ENCODE measurements at places on chromosomes 4 and X.
A peak's percentile ranks its signal among the peaks of the same experiment; 100 is the strongest.

- no peak for DNase-seq
Observed at GRCh38 chrX:30990361-30990760, 81.5 kb downstream of the FTHL17 start.

- DNase-seq = no peak
Observed at GRCh38 chr4:87839592-87839946, 6.8 kb downstream of the MEPE start.

DNA sequence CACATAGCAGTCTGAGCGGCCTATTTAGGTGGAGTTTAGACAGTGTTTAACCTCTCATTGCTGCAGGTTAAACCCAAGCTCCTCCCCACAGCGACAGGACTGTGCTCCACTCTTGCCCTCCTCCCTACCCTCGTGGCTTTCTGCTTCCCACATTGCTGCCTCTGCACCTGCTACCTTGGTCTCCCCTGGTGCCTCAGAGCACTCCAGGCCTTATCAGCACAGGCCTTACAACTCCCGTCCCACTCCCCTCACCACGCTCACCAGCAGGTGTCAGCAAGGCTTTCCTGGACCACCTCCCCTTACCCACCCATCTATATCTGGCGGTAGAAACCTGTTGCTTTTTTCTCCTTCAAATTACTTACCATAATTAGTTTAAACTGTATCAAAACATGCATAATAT is 18.6 kb downstream of the HELT start:
- DNase-seq = no peak

GRCh38 chr4:8507196-8507570 is 66.6 kb downstream of the TRMT44 start:
- no peak for DNase-seq

- no peak for DNase-seq
Observed at GRCh38 chrX:2547736-2548135, 47.0 kb upstream of the DHRSX start.

- DNase-seq = no peak
Observed at GRCh38 chr4:153227469-153228075, 23.3 kb downstream of the TRIM2 start.

- no peak for DNase-seq
Observed at GRCh38 chrX:133188631-133189030, 29.5 kb downstream of the TFDP3 start.

DNA sequence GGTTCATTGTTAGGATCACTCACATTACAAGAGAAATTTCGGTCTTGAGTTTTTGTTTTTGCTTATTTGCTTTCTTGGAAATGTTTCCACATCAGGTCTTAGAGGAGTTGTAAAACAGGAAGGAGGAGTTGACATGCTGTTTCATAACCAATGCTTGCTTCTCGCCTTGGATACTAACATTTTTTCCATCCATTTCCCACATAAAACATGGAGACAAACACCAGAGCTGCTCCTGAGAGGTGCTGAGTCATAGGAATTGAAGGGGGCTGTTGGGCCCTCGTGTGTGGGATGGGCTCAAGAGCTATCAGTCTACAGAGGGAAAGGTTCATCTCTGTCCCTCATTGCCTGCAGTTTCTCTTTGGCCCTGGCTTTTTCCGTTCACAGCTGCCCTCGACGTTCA is 29.9 kb downstream of the TBL1X start:
- no peak for DNase-seq

DNA sequence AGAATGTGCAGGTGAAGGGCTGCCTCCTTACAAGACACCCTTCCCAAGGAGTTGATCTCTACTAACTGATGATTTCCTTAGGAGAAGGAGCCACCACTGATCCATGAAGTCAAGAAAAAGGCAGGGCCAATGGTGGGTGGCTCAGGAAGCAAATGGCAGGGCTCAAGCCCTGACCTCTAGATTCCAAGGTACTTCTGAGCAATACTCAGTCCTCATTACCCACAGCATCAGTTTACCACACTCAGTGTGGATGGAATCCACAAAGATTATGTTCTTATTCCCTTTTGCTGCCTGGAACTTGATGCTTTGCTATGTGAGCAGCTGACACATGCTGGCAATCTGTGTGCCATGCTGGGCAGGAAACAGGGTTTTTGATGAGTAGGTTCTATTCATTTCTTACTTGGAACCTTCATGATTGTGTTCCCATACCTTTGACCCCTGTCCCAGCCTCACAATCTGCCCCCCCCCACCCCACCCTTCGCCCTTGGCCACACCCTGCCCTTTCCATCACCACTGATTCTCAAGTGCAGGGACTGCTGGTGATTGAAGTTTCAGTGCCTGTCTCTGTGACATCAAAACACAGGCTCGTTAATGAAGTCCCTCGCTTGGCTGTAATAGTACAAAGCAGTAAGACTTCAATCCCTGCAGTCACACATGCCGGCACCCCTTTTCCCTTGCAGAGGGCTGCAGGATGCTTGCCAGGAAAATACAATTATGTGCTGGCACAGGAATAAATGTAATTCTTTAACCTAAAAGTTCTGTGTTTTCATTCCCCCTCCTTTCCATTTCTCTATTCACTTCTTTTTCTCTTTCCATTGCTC is 135.6 kb upstream of the GPC4 start:
- DNase-seq = no peak

- DNase-seq = no peak
Observed at GRCh38 chr4:3666263-3666662, 99.9 kb upstream of the ADRA2C start.

GRCh38 chr4:186710521-186711119 is 13.0 kb downstream of the FAT1 start:
- DNase-seq = no peak

GRCh38 chr4:32499171-32499570 is 1779.0 kb downstream of the PCDH7 start:
- no peak for DNase-seq

- DNase-seq = no peak
Observed at GRCh38 chr4:142238589-142238988, 602.2 kb downstream of the IL15 start.

DNA sequence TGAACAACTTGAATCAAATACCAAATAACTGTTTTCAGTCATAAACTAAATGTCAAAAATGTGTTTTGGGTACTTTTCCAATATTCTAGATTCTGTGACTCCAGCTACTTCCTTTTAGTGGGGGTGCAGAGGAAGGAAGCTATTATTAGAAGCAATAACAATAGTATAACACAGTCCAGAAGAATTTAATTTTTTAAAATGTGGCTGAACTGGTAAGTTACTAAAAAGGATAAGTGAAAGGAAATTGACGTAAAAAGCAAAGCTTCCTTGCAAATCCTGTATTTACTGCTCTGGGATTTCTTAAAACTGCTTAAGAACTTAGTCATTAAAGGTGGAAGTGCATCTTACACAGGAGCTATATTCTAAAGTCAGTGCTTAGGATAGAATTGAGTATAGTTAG is 53.2 kb downstream of the MOSPD2 start:
- DNase-seq = no peak

DNA sequence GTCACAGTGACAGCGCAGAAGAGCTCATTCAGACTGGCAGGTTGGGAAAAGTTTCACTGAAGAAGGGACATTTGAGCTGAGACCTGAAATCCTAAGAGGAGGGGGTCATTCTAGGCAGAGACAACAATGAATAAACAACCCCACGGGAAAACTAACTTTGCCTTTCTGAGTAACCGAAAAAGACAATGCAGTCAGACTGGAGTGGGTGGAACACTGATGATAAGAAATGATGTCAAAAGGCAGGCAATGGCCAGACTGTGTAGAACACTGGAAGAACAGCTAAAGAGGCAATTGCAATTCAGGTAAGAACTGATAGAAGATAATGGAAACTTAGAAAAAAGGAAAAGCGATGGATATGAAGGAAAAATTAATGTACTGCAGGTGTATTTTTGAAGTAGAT is 73.8 kb downstream of the CHIC2 start:
- no peak for DNase-seq

- no peak for DNase-seq
Observed at GRCh38 chr4:184177271-184177670, 40.4 kb downstream of the ENPP6 start.

DNA sequence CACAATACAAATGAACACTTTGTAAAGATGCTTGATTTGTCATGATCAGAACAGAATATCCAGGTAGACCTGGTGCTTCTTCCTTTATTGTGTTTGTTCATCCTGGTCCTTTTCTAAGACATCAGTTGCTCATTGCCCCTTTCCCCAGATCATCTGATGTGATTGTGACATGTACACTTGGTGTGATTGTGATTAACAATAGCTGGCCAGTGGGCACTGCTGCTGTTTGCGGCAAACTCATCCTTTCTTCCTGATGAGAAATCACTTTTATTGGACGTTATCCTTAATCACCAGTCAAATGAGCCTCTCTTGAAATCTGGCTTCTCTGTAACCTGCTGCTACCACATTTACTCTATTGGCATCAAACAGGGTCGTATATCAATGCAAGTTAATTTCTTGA is 135.1 kb downstream of the PCDH7 start:
- DNase-seq = no peak

DNA sequence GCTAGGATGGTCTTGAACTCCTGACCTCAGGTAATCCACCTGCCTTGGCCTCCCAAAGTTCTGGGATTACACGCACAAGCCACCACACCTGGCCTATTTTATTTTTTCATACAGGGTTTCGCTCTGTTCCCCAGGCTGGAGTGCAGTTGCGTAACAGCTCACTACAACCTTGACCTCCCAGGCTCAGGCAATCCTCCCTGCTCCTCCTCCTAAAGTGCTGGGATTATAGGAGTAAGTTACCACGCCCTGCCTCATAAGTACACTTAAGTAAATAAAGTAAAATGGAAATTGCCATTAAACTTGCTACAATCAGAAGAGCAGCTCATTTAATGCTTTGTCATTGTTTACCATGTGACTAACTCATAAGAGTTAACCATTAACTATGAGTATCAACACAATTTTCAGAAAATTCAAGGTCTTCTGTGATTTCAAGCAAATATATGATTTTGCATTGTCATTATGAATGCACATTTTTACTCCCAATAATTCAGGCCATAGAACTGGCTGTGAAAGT is 12.3 kb downstream of the UGDH start:
- DNase-seq = peak; percentile 85

Data from colonic mucosa (tissue), 4 donors.